NCI-H82 (cell line): ENCODE measurements at places on chromosomes 3 and 15.

- DNase-seq: no peak
These were observed 83.3 kb downstream of the FGF7 start for GRCh38 chr15:49506341-49506740.

DNA sequence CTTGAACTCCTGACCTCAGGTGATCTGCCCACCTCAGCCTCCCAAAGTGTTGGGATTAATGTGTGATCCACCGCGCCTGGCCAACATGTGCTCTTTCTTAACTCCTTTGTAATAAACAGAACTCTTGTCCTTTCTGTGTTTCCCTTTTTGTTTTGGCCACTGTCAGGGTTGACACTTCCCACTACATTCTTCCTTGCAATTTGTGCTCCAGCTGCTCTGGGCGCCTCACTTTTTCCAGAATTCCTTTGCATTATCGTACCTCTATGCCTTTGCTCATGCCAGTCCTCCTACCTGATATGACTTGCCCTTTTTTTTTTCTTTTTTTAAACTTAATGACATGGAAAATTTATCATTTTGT is 38.8 kb upstream of the SMAD3 start:
- no peak for DNase-seq

GRCh38 chr15:61480863-61481262 is 251.8 kb upstream of the RORA start:
- peak; percentile 87 for DNase-seq

GRCh38 chr3:127728417-127729015 is 55.8 kb downstream of the ABTB1 start:
- no peak for DNase-seq

- DNase-seq: no peak
These were observed 63.1 kb downstream of the POLQ start for GRCh38 chr3:121482660-121483059.

GRCh38 chr15:85095566-85095965 is 113.9 kb downstream of the PDE8A start:
- no peak for DNase-seq

GRCh38 chr3:191366675-191367074 is 36.3 kb upstream of the UTS2B start:
- DNase-seq: peak; percentile 39

DNA sequence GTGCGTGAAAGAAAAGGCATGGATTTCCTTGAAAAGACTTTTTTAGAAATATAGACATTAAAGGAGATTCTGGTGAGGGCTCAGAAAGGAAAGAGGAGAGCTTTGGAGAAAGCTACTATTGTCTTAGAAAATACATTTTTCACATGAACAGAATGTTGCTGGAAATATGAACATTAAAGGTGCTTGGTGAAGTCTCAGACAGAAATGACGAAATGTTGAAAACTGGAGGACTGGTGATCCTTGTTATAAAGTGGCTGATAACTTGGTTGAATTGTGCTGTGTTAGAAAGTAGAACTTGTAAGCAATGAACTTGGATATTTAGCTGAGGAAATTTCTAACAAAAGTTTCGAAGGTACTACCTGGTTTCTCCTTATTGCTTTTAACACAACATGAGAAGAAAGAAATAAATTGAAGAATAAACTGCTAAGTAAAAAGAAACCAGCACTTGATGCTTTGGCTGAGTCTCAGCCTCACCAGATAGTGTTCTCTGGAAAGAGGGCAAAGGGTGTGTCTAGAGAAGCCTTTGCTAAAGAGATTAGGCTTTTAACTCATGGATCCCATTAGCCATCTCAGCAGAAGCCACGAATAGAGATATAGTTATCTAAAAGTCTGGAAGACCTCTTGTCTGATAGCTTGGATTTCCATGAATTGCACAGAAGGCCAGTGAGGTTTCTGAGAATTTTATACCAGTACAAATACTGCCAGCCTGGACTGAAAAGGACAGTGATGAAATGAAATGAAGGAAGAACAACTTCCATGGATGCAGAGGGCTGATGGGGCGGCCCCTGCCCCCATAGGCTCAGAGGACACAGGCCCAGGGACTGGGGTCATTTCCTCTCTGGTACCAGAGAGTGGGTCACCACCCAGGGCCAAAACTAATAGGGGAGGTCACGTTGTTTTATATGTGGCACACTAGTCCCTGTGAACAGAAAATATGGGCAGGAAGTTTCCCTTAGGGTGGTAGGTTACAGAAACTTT is 91.5 kb downstream of the RPL22L1 start:
- DNase-seq: peak; percentile 72

GRCh38 chr3:112390783-112391641 is 58.1 kb downstream of the CD200 start:
- DNase-seq: no peak

DNA sequence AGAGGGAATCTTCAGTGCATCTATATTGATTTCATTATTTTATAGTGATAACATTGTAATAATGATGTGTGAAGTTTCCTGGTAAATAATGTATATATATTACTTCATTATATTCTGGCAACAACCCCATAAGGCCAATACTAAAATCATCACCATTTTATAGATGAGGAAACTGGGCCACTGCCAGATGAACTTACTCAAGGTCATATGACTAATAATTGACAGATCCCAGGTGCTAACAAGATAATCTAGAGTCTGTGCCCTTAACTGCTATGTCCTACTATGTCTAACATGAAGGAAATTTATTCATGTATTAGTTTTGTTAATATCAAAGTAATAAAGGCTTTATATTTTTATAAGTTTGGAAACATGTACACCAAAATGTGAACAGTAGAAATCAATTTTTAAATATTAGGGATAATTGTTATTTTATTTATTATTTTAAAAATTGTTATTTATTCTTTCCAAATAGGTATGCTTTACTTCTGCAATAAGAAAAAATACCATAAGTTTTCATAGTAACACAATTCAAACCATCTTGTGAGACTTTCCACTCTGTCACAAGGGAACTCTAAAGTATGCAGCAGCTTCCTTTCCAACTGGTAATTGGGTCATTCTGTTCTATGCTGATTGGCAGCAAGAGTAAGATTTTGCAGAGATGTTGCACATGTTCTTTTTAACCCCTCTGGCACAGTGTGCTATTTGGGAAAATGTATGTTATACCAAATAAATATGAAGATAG is 90.8 kb upstream of the CMC1 start:
- DNase-seq: peak; percentile 17

DNA sequence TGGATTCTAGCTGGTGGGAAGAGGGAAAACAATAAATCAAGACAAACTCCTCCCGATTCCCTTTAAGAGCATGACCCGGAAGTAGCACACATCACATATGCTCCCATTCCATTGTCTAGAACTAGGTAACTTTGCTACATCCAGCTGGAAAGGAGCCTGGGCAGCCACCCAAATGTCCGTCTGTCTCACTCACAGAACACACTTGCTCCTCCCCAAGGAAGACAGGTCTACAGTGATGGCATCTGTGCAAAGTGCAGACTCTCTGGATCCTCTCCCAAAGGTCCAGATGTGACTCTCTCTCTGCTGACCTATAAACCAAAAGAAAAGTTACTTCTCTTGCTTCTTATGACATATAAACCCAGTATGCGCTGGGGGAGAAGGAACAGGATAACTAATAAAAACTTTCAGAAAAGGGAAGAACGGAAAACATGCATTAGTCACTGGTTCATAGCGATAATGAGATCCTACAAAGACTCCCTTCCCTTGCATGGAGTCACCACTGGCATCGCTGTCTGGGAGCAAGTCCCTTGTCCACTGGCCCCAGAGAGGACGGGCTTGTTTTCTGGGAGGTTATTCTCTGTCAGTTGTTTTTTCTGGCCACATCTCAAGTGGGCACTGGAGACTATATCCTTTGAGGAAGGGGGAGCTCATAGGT is 29.8 kb upstream of the EPHB3 start:
- no peak for DNase-seq

DNA sequence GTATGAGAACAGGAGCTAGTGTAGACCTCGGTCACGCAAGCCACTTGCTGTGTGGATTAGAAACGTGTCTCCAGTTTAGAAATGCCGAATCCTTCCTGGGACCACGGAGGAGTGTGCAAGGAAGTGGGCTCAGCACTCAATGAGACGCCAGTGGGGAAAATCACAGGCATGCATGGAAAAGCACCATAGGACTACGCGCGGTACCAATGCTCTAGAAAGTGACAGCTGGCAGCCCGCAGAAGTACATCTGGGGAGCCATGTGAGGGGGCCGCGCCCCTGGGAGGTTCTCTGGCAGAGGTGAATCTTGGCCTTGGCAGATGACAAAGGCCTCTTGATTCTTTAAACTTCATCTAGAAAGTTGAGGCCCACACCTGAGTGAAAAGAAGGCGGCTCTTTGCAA is 99.3 kb downstream of the LRRK1 start:
- DNase-seq: no peak

- DNase-seq: no peak
These were observed 115.4 kb upstream of the C15orf61 start for GRCh38 chr15:67405208-67406191.
